ENCODE measurements at places on chromosomes 13 and 19.

- no peak for DNase-seq
Observed at GRCh38 chr13:49877629-49878218, 58.4 kb downstream of the SPRYD7 start.

DNA sequence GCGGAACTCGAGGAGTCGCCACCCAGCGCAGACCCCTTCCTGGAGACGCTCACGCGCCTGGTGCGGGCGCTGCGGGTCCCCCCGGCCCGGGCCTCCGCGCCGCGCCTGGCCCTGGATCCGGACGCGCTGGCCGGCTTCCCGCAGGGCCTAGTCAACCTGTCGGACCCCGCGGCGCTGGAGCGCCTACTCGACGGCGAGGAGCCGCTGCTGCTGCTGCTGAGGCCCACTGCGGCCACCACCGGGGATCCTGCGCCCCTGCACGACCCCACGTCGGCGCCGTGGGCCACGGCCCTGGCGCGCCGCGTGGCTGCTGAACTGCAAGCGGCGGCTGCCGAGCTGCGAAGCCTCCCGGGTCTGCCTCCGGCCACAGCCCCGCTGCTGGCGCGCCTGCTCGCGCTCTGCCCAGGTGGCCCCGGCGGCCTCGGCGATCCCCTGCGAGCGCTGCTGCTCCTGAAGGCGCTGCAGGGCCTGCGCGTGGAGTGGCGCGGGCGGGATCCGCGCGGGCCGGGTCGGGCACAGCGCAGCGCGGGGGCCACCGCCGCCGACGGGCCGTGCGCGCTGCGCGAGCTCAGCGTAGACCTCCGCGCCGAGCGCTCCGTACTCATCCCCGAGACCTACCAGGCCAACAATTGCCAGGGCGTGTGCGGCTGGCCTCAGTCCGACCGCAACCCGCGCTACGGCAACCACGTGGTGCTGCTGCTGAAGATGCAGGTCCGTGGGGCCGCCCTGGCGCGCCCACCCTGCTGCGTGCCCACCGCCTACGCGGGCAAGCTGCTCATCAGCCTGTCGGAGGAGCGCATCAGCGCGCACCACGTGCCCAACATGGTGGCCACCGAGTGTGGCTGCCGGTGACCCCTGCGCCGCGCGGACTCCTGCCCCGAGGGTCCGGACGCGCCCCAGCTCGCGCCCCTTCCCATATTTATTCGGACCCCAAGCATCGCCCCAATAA is 2.3 kb downstream of the AMH start:
- no peak for DNase-seq

- peak; percentile 36 for DNase-seq
Observed at GRCh38 chr13:44819245-44819644, 170.0 kb downstream of the NUFIP1 start.

DNA sequence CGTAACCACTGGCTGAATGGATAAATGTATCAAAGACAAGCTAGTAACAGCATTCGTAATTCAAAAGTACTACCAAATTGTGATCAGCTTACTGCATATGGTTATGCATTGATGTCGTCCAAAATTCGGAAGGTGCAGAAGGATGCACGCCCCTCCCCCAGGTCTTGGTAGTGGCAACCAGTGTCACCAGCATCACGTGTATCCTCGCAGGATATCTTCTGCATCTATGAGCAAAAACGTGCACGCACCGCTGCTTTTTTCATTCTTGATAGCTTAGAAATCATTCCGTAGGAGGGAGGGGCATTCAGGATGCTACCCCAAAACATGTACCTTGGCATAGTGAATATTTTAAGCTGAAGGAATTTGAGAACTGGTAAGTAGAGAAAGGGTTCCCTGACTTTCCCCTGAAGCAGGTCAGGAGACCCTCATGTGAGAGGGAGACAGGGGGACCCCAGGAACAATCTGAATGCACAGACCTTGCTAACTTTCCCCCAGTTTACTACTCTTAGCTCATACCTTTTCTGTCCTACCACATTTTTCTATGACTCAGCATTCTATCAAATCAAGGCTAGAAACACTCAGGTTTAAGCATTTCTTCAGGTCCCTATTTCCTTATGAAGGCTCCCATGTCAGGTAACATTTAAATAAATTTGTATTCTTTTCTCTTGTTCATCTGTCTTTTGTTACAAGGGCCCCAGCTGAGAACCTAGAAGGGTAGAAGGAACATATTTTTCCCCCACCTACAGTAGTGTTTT is 61.2 kb upstream of the TM9SF2 start:
- no peak for DNase-seq

DNA sequence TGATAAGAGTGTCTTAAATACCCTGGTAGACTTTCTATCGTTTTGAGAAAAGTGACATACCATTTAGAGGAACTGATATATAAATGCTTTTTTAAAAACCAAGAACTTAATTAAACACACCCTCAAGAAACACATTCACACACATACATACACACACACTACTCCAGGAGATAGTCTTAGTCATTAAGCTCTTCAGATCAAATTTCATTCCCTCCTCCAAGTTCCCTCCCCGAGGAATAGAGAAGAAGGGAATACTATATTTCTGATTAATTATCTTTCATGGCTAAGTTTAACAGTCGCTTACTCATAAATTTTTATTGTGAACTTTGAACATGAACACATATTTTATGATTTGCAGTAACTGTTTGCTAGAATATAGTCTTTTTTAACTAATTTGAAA is 1109.5 kb downstream of the SLITRK1 start:
- DNase-seq, result no peak

- DNase-seq, result no peak
Observed at GRCh38 chr13:88125055-88125454, 453.9 kb downstream of the SLITRK5 start.

DNA sequence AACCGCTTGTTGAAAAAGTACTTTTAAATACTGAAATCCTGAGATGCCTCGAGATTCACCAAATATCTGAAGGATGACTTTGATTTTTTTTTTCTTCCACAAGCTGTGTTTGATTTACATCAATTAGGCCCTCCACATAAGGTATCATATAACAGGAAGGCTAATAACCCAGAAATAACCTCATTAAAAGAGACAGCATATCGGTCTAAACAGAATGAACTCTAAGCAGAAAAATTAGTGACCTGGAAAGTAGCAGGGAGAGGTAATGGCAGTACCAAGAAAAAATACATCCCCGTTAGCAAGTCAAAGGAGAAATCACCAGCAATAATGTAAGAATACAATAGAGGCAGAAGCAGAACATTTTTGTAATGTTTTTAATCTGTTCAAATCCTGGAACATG is 452.4 kb upstream of the TSHZ3 start:
- DNase-seq, result no peak

- DNase-seq, result peak; percentile 32
Observed at GRCh38 chr19:29872224-29872731, 60.5 kb downstream of the CCNE1 start.

GRCh38 chr19:21765151-21765550 is 2.2 kb downstream of the ZNF100 start:
- DNase-seq, result no peak

- no peak for DNase-seq
Observed at GRCh38 chr13:49472186-49472585, 23.6 kb upstream of the PHF11 start.

GRCh38 chr19:53519446-53519845 is 18.5 kb upstream of the ZNF331 start:
- no peak for DNase-seq

DNA sequence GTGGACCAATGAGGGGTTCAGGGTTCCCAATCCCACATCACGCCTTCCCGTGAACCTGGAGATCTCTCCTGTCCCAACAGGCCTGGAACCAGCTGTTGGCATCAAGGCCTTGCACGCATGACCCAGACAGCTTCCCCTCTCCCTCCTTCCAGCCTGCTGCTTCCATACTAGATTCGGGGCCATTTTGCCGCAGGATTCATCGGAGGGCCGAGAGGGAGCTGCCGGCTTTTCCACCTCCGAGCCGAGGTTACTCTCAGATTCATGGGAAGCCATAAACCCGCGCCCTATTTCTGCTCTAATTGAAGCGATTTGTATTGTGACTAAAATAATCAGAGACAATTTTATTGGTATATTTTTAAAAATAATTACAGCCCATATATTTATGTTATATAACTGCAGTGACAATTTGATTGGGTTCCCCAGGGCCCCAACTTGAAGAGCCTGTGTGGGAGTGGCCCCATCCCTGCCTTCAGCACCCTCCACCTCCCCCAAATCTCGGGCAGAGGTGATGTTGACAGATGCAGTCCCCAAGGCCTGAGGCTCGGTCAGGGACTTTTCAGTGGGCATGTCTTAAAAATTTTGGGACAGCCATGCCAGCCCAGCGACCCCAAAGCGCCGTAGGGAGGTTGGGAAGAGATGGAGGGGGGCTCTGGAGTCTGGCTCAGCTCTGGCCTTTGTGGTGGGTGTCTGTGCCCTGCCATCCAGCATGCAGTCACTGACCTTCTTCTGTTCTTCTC is 30.8 kb upstream of the PEPD start:
- no peak for DNase-seq

- DNase-seq, result no peak
Observed at GRCh38 chr19:7010722-7011593, 10.3 kb downstream of the MBD3L2B start.

DNA sequence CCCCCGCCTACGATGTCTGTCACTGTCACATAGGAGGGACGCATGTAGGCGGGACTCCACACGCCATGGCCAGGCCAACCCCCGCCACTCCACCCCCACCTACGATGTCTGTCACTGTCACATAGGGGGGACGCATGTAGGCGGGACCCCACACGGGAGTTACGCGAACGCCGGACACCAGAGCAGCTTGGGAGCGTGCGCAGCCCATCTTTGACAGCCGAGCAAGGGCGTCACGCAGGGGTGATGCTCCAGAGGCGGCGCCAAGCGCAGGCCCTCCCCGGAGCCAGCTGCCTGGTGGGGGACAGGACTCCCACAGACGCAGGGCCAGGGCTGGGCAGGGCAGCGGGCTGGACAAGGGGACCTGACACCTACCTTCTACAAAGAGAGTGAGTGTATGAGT is 20.0 kb downstream of the ZNF787 start:
- no peak for DNase-seq

- DNase-seq, result peak; percentile 75
Observed at GRCh38 chr13:35789335-35790165, 313.1 kb upstream of the MAB21L1 start.
